Activated CD8-positive, alpha-beta memory T cell treated with anti-CD3 and anti-CD28 coated beads, Interleukin-2, amount 10 ng/mL, durations not matched to agents 7 days and 5 days (primary cell): ENCODE measurements at places on chromosomes 4 and X. TPM values are rescaled to one million over a fixed set of nuclear protein-coding genes. Genes with fewer than 3 reads are reported as not detected.

- no peak overlapping the region for H3K4me3 ChIP-seq
- H3K36me3 ChIP-seq, result no peaks in the 10 kb centered on the region
- H3K27ac ChIP-seq, result no peak overlapping the region
- H3K4me1 ChIP-seq, result no peaks in the 10 kb centered on the region
- DNase-seq, result no peak
These were observed 293.5 kb downstream of the OPHN1 start for GRCh38 chrX:68139791-68140190.

DNA sequence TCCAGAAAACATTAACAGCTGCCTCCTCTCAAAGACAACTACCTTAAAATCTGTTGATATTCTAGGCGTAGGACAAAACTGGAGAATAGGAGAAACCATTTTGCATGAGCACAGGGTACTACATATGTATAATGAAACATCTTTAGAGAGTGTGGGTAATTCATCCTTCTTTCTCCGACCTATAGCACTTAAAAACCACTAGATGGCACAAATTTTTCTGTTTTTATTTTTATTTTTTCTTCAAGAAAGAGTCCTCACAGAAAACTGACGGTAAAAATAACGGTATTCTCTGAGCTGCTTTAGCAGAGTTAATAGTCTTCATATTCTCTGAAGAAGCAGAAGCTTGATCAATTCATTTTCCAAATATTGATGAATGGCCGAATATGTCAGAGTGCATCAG lies 14.6 kb downstream of the SMIM31 start:
- no peak for DNase-seq
- H3K27ac ChIP-seq, result no peak overlapping the region
- no peak overlapping the region for H3K4me3 ChIP-seq

- no peak overlapping the region for H3K4me3 ChIP-seq
- peaks cover 67% of the 10 kb centered on the region for H3K4me1 ChIP-seq
- no peaks in the 10 kb centered on the region for H3K27me3 ChIP-seq
- no peak for DNase-seq
- H3K36me3 ChIP-seq, result peaks cover 37% of the 10 kb centered on the region
These were observed 8.3 kb downstream of the GAB3 start for GRCh38 chrX:154742613-154743012.

GRCh38 chr4:85744950-85745349 lies 270.0 kb downstream of the ARHGAP24 start:
- no peaks in the 10 kb centered on the region for H3K27me3 ChIP-seq
- no peak overlapping the region for H3K27ac ChIP-seq
- H3K36me3 ChIP-seq, result no peaks in the 10 kb centered on the region
- DNase-seq, result no peak

GRCh38 chrX:103248553-103248952 lies 6.4 kb downstream of the TCEAL8 start:
- H3K27me3 ChIP-seq, result no peaks in the 10 kb centered on the region
- H3K36me3 ChIP-seq, result peaks cover 3% of the 10 kb centered on the region
- H3K27ac ChIP-seq, result no peak overlapping the region
- DNase-seq, result no peak
- peaks cover 1% of the 10 kb centered on the region for H3K4me1 ChIP-seq
- no peak overlapping the region for H3K4me3 ChIP-seq

DNA sequence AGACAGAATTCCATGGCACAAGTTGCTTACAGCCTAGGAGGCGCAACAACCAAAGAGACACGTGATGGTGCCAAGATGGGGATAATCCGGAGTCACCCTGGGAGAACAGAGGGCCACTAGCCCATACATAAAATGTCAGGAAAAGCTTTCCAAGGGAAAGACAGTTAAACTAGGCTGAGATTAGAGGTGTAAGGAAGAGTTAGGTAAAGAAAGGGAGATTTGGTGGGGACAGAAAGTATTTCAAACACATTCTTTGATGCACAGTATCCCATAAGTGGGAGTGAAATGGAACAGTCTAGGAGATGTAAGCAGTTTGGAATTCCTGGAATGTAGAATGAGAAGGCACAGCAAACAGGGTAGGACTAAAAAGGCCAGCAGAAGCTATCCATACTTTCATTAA lies 860.9 kb upstream of the LCORL start:
- DNase-seq, result no peak
- no peaks in the 10 kb centered on the region for H3K4me1 ChIP-seq
- no peak overlapping the region for H3K27ac ChIP-seq
- H3K27me3 ChIP-seq, result no peaks in the 10 kb centered on the region
- H3K36me3 ChIP-seq, result no peaks in the 10 kb centered on the region
- no peak overlapping the region for H3K4me3 ChIP-seq

DNA sequence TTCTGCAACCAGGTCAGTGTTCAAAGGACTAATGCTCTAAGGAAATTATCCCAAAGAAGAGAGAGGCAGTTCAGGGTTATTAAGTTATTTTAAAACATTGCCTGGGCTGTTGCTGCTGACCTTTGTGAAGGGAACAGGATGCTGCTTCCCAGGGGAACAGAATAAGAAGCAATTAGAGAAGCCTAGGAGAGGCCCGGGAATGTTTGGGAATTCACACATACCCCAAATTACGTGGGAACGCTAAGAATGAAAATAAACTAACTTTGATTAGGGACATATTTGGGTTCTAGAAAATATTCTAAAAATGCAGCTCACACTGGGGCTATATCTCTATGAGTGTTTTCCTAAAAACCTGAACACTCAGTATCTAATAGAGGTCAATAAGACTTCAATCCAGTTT lies 243.1 kb upstream of the FTHL17 start:
- no peak overlapping the region for H3K4me3 ChIP-seq
- no peak for DNase-seq
- no peaks in the 10 kb centered on the region for H3K36me3 ChIP-seq
- H3K27ac ChIP-seq, result no peak overlapping the region
- no peaks in the 10 kb centered on the region for H3K27me3 ChIP-seq

DNA sequence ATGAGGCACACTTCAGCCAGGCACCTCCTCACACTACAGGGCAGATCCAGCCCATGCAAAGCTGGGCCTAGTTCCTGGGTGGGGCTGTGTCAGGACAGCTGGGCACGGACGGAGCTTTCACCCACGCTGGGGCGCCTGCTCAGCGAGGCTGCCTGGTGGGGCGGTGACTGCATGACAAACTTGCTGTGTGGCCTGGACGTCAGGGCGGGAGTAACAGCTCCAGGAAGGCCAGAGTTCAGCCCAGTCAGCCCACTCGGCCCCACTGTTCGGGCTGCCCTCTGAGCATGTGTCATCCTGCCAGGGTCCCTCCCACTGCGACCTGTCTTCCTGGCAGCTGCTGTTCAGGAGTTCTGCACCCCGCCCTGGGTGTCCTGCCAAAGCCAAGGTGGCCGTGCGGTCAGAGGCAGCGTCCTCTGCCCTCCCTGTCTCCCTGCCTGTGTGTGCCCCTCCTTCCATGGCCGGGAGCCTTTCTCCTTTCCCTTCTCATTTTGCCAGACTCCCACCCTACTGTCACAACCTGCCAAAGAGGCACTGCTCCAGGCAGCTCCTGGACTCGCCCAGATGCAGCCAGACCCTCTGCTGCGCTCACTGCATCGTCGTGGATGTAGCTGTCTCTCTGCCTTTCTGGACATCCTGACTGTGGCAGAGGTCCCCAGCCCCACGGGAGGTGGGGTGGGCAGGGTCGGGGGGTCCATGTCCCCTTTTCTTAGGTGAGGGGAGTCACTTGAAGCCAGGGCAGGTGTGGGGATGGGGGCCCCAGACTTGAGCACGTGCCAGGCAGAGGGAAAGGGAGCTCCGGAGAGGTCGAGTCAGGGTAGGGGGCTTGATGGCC lies 33.0 kb upstream of the KIAA0232 start:
- H3K27ac ChIP-seq, result no peak overlapping the region
- no peaks in the 10 kb centered on the region for H3K36me3 ChIP-seq
- H3K4me3 ChIP-seq, result no peak overlapping the region

DNA sequence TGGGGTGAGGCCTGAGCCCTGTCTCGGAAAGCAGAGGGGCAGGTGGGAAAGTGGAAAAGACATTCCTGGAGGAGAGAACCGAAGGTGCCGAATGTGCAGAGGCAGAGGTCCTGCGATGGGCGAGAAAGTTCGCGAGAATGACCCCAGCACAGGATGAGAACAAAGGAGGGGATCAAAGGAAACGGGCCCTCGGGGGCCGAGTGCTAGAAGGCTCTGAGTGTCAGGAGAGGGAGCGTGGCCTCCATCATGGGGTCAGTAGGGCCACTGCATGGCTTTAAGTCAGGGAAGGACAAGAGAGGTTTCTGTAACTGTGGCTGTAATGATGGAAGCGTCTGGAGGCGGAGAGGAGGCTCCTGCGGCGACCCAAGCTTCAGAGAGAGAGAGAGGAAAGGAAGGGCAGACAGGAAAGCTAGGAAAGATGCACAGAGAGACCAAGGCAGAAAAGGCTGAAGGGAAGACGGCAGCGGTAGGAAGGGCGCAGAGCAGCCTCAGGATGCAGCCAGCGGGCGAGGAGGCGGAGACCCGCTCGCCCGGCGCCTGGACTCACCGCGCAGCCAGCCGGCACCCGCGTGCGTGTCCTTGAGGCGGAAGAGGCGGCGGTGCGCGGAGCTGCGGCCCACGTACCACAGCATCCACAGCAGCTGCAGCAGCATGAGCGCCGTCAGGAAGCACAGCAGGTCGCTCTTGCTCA lies 669 bp downstream of the OTOP1 start:
- H3K27ac ChIP-seq, result no peak overlapping the region
- no peak overlapping the region for H3K4me3 ChIP-seq
- H3K27me3 ChIP-seq, result peaks cover 71% of the 10 kb centered on the region
- H3K4me1 ChIP-seq, result peaks cover 5% of the 10 kb centered on the region
- DNase-seq, result no peak

DNA sequence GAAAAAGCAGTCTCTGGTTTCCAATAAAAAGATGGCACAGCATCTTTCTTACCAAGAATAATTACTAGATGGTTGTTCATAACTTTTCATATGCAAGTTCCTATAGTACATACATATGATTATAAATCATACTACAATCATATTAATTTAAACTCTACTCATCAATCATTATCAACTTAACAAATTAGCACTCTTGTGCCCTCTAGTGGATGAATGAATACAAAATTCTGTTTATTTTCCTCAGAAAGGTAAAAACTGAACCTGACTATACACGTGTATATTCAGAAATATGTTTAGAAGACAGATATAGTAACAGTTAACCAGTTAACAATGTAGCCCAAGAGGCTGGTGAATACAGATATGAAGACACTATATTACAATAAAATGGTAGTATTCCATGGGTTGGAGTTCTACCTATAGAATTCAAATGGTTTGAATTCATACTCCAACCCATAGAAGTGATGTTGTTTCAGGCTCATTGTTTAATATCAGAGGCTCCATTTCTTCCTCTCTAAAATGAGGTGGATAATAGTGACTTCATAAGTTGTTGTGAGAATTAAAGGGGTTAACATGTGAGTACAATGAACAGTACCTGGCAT lies 100.0 kb downstream of the ADAMTS3 start:
- no peaks in the 10 kb centered on the region for H3K36me3 ChIP-seq
- no peak overlapping the region for H3K27ac ChIP-seq
- no peaks in the 10 kb centered on the region for H3K27me3 ChIP-seq
- no peak overlapping the region for H3K4me3 ChIP-seq
- DNase-seq, result no peak

GRCh38 chr4:57865264-57865663 lies 755.1 kb upstream of the IGFBP7 start:
- no peak for DNase-seq
- H3K27me3 ChIP-seq, result no peaks in the 10 kb centered on the region
- no peak overlapping the region for H3K27ac ChIP-seq
- H3K4me1 ChIP-seq, result no peaks in the 10 kb centered on the region
- H3K4me3 ChIP-seq, result no peak overlapping the region

GRCh38 chr4:31294655-31295480 lies 574.7 kb downstream of the PCDH7 start:
- no peaks in the 10 kb centered on the region for H3K4me1 ChIP-seq
- no peak overlapping the region for H3K4me3 ChIP-seq
- no peaks in the 10 kb centered on the region for H3K36me3 ChIP-seq
- no peaks in the 10 kb centered on the region for H3K27me3 ChIP-seq
- DNase-seq, result no peak
- H3K27ac ChIP-seq, result no peak overlapping the region

GRCh38 chr4:85807247-85807950 lies 332.4 kb downstream of the ARHGAP24 start:
- no peaks in the 10 kb centered on the region for H3K36me3 ChIP-seq
- DNase-seq, result no peak
- no peak overlapping the region for H3K4me3 ChIP-seq
- H3K27me3 ChIP-seq, result no peaks in the 10 kb centered on the region

DNA sequence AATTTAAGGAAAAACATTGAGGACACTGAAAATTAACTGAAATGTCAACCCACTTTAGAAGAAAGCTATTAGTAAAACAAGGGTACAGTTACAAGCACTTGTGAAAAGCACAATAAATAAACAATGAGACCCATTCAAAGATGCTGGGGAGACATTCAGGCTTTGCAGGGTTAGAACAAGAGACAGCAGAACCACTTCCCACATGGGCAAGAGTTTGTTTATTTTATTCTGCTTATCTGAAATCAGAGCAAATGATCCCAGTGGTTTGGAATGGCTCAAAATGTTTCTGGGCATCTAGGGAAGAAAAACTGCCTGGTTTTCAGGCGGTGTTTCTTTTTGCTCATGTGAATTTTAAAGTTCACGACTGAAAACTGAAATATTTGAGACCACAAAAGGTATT lies 42.4 kb downstream of the PPP3CA start:
- no peaks in the 10 kb centered on the region for H3K27me3 ChIP-seq
- peaks cover 2% of the 10 kb centered on the region for H3K36me3 ChIP-seq
- no peak for DNase-seq
- no peak overlapping the region for H3K27ac ChIP-seq
- peaks cover 21% of the 10 kb centered on the region for H3K4me1 ChIP-seq

DNA sequence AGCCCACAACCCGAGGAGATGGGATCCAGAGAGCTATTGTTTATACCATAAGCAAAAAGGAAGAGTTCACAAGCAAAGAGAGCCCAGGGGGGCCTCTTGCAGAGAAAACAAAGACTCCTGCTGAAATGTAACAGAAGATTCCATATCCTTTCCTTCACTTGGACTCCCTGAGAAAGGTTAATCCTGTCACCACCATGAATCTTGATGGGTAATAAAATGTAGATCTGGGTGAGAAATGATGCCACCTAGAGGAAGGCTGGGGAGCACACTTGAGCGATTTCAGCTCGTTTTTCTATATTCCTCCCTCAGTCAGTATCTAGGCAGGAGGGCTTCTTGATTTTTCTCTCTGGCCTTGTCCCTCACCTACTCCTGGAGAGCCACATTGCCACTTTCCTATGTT lies 10.2 kb upstream of the KCNE5 start:
- DNase-seq, result no peak
- peaks cover 18% of the 10 kb centered on the region for H3K36me3 ChIP-seq
- peaks cover 20% of the 10 kb centered on the region for H3K4me1 ChIP-seq
- no peaks in the 10 kb centered on the region for H3K27me3 ChIP-seq
- H3K4me3 ChIP-seq, result no peak overlapping the region
- H3K27ac ChIP-seq, result no peak overlapping the region

The ITIH6 gene
- total RNA-seq, result not detected

The CXCL3 gene
- total RNA-seq, result not detected

The CDKL2 gene
- total RNA-seq, result 1.5 TPM

The OTUD6A gene
- not detected for total RNA-seq

The MAP9 gene
- 4.5 TPM for total RNA-seq

The NSUN7 gene
- 0.42 TPM for total RNA-seq
